ENCODE measurements at places on chromosomes 3 and 15. TPM values are rescaled to one million over a fixed set of nuclear protein-coding genes. Genes with fewer than 3 reads are reported as not detected.

The PP2D1 gene
- total RNA-seq = not detected

The ACAA1 gene
- 40.7 TPM for total RNA-seq

The LSAMP gene
- total RNA-seq = 91.4 TPM

The BFSP2 gene
- 2.5 TPM for total RNA-seq

The USP3 gene
- total RNA-seq = 110 TPM

The ZKSCAN7 gene
- total RNA-seq = 47.3 TPM

The TMOD2 gene
- total RNA-seq = 232 TPM

The SNTN gene
- not detected for total RNA-seq

The ATP13A4 gene
- 22.2 TPM for total RNA-seq

The NR2F2 gene
- total RNA-seq = 5.6 TPM

The CCR8 gene
- total RNA-seq = not detected

The DYNC1LI1 gene
- total RNA-seq = 92.3 TPM

The NANOGP8 gene
- total RNA-seq = not detected

The TTLL13 gene
- not detected for total RNA-seq

The FEZF2 gene
- 19.1 TPM for total RNA-seq

The CCDC39 gene
- 0.63 TPM for total RNA-seq

The MYZAP gene
- 0.63 TPM for total RNA-seq

The DIS3L gene
- 42.9 TPM for total RNA-seq

The LIPH gene
- not detected for total RNA-seq

The RTP3 gene
- total RNA-seq = not detected
